Lung microvascular endothelial cell (primary cell): ENCODE measurements at places on chromosomes 6 and 20. TPM values are rescaled to one million over a fixed set of nuclear protein-coding genes. Genes with fewer than 3 reads are reported as not detected.

DNA sequence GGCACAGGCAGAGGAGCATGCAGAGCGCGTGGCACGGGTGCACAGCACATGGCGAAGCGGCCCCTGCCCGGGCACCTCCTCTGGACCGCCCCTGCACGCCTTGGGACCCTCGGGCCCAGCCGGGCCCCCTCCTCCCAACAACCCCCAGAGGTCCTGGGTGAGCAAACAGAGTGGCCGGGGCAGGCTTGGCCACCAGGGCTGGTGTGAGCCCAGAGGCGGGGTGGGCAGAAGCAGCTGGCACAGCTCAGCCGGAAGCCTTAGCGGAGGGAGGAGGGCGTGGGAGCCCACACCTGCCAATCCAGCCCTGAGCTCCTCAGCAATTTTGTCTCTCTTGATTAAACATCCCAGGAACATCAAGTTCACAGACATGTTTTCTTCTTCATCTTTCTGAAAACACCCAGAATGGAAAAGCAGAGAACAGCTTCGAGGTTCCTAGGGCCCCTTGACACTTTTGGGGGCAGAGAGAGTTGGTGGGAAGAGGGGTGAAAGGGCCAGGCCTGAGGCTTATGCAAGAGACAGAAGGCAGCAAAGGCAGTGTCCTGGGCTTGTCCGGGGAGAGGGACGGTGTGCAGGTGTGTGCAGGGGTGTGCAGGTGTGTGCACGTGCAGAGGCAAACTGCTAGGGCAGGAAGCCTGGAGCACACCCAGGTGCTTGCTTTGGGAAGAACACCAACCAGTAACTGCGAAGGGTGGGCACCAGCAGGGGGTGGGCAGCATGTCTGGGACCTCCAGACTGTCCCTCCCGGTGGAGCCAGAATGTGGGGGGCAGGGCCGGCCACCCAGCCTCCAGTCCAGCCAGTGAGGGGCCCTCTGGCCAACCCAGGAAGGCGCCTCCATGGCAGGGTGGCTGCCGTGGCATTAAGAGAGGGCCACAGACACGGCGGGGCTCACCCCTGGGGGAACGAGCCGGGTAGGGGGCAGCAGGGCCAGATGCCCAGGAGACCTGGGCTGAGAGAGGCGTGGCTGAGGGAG is 4.8 kb downstream of the HRH3 start:
- no peak for DNase-seq

DNA sequence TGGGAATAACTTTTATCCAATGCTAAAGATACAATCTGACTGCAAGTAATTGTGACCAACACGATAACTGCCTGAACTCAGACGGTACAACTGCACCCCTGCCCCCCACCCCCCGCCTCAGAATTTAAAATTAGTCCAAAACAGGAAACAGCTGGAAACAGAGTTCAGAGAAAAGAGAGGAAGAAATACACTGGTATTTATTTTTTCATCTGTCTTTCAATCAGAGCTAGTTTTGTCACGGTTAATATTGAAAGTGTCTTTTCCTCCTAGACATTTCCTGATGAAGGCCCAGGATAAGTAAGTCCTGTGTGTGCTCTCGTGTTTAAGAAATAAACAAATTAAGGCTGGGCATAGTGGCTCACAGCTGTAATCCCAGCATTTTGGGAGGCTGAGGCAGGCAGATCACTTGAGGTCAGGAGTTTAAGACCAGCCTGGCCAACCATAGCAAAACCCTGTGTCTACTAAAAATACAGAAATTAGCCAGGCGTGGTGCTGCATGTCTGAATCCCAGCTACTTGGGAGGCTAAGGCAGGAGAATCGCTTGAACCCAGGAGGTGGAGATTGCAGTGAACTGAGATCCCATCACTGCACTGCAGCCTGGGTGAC is 21.5 kb downstream of the ACSS1 start:
- peak; percentile 55 for DNase-seq

The SLA2 gene
- total RNA-seq, result not detected in 2 replicates

The HLA-DMA gene
- total RNA-seq, result 0.20 and 0.44 TPM in 2 replicates

The ATAT1 gene
- total RNA-seq, result 2.2 and 5.0 TPM in 2 replicates

GRCh38 chr20:44426879-44427790 is 48.5 kb upstream of the TTPAL start:
- DNase-seq, result no peak

The TFAP2C gene
- not detected in 2 replicates for total RNA-seq

The EPHA7 gene
- under 0.01 TPM in 2 replicates for total RNA-seq

The DEF6 gene
- 0.20 and 0.65 TPM in 2 replicates for total RNA-seq

GRCh38 chr6:104617591-104617990 is 242.1 kb downstream of the HACE1 start:
- DNase-seq, result no peak

DNA sequence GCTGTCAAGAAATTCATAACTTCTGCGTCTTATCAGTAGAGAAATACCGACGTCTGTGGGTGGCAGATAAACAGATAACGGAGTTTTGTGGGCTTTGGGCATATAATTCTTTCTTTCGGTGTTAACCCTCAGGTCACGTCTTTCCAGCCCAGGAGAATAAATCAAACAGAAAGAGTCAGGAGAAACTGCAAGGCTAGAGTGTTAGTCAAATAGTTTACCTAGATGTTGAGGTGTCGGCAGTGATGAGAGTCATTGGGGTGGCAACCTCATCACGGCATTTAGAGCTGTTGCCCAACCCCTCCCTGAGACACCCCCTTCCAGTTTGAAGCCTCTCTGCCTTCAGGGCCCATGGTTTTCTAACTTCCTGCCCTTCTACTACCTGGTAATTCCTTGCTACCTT is 49.5 kb downstream of the ADTRP start:
- no peak for DNase-seq

The ELOVL5 gene
- 62.3 and 67.6 TPM in 2 replicates for total RNA-seq

DNA sequence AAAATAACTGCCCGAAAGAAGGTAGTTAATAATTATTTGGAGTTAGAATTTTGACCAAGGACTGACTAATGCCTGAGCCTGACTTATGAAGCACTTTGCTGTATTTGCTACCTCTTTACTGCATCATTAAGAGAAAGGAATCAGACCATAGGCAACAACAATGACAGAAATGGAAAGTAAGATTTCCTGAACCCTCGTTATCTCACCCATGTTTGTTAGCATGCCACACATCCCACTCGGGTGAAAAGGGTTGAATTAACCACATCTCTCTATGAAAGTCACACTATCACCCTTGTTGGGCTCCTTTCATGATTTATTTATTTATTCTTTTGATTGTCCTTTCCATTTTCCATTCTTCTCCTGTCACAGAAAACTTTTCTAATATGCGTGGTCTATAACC is 59.6 kb downstream of the OLIG3 start:
- no peak for DNase-seq

The WFDC5 gene
- total RNA-seq, result not detected in 2 replicates

GRCh38 chr6:4139272-4139671 is 3.9 kb upstream of the ECI2 start:
- DNase-seq, result no peak

GRCh38 chr20:53902968-53903651 is 167.3 kb downstream of the BCAS1 start:
- DNase-seq, result no peak

DNA sequence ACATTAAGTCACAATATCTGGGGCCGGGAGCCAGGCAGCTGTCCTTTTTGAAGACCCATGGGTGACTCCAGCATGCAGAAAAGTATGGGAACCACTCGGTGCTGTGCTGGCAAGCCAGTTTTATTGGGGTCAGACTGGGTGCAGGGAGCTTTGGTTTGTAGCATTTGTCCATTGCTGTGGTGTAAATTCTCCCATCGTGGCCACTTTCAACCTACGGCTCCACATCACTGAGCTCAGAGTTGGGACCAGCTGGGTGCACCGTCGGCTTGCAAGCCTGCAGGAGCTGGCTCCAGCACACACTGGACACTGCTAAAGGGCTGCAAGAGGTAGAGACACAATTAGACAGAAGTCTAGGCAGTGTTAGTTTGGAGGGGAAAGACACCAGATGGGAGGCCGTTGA is 66.9 kb downstream of the SYNJ2 start:
- no peak for DNase-seq

DNA sequence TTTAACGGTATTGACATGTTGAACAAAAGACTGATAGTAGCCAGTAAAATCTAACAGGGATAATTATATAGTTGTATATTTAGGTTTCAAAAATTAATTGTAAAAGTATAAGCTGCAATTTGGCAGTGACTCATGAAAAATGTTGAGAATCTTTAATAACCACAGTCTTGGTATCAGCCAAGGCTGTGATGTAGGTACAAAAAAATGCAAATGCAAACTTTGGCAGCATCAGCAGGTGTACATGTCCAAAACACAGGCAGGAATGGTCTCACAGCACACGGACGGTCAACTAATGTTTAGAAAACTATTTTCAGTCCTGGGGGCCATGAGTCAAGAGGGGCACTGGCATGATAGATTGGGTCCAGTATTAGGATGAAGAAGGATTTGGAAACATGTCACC is 58.5 kb upstream of the BEND3 start:
- no peak for DNase-seq

- DNase-seq, result peak; percentile 64
These were observed 134.4 kb downstream of the ARHGAP18 start for GRCh38 chr6:129575378-129576118.

The SYCP2L gene
- total RNA-seq, result not detected in 2 replicates

The MLN gene
- not detected in 2 replicates for total RNA-seq

- DNase-seq, result no peak
These were observed 31.2 kb downstream of the SAMHD1 start for GRCh38 chr20:36920334-36920730.

GRCh38 chr6:56963043-56963442 is 8.1 kb downstream of the BEND6 start:
- DNase-seq, result no peak

The NRSN1 gene
- total RNA-seq, result not detected in 2 replicates

The ADA gene
- total RNA-seq, result 11.1 and 16.3 TPM in 2 replicates

GRCh38 chr6:136897071-136897470 is 25.0 kb upstream of the SLC35D3 start:
- DNase-seq, result no peak

GRCh38 chr20:24649787-24650490 is 180.5 kb downstream of the SYNDIG1 start:
- no peak for DNase-seq

The SLC24A3 gene
- total RNA-seq, result under 0.01 TPM in 1 of 2 replicates, not detected in the other

The HUS1B gene
- total RNA-seq, result 0.22 and 0.79 TPM in 2 replicates

- DNase-seq, result no peak
These were observed 292.1 kb downstream of the CDC5L start for GRCh38 chr6:44679438-44680201.

- no peak for DNase-seq
These were observed 331.7 kb downstream of the FRK start for GRCh38 chr6:115729036-115729435.

GRCh38 chr6:89217299-89217910 is at the start of gene GABRR1:
Gene GABRR1, minus strand, starts transcription at chr6:89217358. Its CDS starts 36 bp downstream, at chr6:89217322.
- DNase-seq, result no peak

DNA sequence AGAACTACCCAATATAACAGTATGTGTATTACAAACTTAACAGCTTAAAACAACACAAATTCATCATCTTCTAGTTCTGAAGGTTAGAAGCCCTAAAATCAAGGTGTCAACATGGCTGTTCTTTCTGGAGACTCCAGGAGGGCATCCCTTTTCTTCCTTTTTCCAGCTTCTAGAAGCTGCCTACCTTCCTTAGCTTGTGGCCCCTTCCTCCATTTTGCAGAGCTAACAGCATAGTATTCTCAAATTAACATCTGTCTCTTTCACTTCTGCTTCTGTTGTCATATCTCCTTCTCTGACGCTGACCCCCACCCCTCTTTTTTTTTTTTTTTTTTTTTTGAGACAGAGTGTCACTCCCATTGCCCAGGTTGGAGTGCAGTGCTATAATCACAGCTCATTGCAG is 52.8 kb upstream of the AKIRIN2 start:
- DNase-seq, result no peak

DNA sequence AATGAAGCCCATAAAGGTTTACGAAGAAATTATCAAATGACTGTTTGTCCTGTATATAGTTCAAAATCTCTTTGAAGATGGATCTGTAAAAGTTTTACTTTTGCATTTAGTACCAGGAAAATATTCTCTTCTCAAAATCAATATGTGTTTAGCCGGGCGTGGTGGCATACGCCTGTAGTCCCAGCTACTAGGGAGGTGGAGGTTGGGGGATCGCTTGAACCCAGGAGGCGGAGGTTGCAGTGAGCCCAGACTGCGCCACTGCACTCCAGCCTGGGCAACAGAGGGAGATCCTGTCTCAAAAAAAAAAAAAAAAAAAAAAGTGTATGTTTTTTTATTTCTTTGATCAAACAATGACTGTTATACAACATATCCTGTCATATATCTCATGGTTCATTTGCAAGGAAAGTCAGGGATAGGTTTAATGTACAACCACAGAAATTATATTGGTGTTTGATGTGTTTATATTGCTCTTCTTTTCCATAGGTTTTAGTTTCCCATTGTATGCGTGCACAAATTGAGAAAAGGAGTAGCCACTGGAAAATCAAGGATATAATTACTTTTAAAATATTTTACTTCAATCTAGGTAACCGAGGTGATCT is 40.1 kb downstream of the SOX4 start:
- no peak for DNase-seq

- DNase-seq, result no peak
These were observed 63.0 kb upstream of the THBS2 start for GRCh38 chr6:169316651-169317050.

DNA sequence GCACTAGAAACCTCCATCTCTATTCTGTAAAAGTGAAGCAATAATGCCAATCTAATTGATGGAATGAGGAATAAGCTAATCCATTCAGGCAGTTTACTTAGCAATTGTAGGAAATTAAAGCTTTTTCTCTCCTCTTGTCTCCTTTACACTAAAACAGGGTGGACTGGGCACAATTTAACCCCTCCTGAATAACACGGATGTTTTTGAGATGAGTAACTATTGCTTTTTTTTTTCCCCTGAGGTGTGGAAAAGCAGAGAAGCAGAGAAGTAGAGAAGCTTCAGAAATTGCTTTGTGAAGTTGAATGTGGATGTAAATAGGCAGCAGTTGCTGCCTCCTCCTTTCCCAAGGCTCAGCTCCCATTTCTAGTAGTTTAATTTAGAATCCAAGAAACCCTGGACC is 40.0 kb upstream of the GCNT2 start:
- DNase-seq, result no peak
